ENCODE measurements at places on chromosomes 3 and 15.

DNA sequence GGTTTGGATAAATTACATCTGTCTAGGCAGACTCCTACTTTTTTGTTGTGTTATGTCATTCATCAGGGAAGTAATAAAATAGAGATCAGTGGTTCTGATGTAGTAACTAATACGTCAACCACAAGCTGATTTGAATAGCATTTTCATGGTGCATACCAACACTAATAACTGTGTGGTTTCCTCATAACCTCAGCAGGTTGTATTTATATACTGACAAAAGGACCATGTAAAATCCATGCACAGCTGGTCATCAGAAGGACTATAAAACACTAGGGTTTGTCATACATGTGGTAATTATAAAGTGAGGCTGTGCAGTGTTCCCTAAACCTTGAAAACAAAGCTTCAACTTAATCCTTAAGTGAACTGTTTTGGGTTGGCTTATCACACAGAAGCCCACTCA, 216.8 kb upstream of the RBMS3 start:
- DNase-seq: no peak

DNA sequence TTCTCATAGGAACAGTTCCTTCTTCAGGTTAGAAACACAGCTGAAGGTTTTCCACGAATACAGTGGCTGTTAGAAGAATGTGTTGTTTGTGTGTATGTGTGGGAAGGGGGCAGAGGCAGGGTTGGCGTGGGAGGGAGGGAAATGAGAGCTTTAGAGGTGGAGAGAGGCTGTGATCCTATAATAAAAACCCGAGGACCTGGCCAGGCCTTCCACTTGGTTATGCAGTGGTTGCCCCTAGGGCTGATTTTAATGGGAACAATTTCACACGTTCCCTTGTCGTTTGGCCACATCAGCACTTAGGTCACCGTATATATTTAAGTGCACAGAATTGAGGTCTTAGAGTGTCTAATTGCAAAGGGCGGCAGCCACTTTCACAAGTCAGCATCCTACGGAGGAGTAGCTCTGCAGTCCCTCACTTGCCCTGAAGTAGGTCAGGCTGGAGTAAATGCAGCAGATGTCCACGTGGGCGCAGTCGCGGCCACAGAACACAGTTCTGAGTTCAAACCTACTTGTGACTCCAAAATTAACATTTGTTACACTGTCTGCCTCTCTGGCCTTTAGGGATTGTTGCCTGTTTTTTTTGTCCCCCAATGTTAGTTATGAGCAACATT, 85.6 kb downstream of the PDCD6IP start:
- no peak for DNase-seq

- DNase-seq: no peak
These were observed 9.4 kb upstream of the LRRC34 start for GRCh38 chr3:169822091-169822490.

GRCh38 chr3:119637679-119638477, 22.5 kb downstream of the POPDC2 start:
- DNase-seq: no peak

DNA sequence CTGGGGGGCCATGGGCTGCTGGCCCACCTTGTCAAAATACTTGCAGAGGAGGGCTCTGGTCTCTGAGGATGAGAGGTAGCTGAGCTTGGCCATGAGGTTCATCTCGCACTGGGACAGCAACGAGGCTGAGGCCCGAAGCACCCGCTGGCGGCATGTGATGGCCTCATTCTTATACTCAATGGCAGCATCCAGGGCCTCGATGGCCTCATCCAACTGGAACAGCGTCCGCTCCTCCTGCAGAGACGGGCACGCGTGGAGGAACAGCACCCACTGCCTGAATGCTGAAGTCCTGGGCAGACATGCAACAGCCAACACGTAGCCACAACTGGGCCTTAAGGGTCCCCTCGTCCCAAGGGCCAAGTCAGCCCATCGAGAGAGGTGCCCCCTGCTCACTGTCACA, 25.0 kb downstream of the KIF7 start:
- no peak for DNase-seq

DNA sequence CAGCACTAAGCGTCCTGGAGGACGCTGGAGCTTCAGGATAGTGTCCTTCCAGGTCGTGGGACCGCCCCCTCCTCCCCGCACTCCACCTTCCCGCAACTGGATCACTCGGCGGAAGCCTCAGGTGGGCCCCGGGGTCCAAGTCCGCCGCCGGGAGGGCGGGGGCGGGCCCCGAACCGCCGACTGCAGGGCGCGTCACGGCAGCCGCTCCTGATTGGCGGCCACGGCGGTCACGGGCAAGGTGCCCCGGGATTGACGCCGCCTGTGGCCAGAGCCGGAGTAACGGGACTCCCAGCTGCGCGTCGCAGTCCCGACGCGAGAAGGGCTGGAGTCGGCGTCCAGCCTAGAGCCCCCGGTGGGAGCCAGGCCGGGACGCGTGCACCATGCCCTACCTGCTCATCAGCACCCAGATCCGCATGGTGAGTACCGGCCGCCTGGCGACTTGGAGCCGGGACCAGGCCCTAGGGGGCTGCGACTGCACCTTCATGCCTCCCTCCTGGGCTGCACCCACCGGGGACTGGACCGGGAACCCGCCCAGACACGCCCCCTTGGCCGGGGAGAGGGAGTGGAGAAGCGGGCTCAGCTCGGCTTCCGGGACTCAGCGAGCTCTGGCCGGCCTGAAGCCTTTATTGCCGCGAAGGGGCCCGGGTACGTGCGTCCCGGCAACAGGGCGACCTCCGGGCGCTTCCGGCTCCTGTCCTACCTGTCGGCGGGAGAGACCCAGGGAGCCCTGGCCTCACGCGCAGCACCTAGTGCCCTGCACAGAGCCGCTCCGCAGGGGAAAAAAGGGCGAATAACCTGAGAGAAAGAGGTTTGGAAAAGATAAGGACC, at the start of gene GCHFR:
GCHFR (plus strand) TSS at position 268 of the 828 bp plus-strand sequence; CDS start at position 381, 113 bp downstream.
- DNase-seq: peak; percentile 38

- DNase-seq: no peak
These were observed 211.2 kb downstream of the FOXP1 start for GRCh38 chr3:71372241-71372768.

GRCh38 chr3:186021673-186022362, 84.0 kb upstream of the TRA2B start:
- no peak for DNase-seq

- DNase-seq: no peak
These were observed 170.7 kb downstream of the OCA2 start for GRCh38 chr15:27928386-27928785.

DNA sequence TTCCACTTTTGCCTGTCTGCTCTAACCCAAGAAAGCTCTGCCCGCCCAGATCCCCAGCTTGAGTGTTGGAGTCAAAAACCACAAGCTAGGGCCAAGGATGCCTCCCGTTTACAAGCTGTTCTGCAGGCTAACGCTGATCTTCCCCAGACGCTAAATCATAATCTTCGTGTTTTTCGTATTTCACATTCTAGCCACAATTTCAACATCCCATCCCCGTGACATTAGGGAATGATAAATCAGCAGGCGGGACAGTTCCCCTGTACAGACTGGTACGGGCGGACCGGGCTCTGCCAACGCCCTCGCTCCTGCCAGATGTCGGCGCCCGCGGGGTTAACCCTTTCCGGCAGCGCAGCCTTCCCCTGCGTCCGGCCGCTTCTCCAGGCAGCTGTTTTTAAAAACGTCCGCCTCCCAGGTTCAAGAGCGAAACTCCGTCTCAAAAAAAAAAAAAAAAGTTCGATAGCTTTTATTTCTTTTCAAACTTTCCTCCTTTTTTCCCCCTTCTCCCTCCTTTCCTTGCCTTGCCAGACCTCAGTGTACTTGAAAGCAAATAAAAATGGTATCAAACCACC, 81.0 kb upstream of the BNC1 start:
- no peak for DNase-seq

GRCh38 chr3:64084640-64085039, 61.3 kb upstream of the PSMD6 start:
- no peak for DNase-seq

GRCh38 chr3:161851941-161852566, 355.4 kb downstream of the OTOL1 start:
- DNase-seq: no peak
